ENCODE measurements at places on chromosomes 7 and 10.

DNA sequence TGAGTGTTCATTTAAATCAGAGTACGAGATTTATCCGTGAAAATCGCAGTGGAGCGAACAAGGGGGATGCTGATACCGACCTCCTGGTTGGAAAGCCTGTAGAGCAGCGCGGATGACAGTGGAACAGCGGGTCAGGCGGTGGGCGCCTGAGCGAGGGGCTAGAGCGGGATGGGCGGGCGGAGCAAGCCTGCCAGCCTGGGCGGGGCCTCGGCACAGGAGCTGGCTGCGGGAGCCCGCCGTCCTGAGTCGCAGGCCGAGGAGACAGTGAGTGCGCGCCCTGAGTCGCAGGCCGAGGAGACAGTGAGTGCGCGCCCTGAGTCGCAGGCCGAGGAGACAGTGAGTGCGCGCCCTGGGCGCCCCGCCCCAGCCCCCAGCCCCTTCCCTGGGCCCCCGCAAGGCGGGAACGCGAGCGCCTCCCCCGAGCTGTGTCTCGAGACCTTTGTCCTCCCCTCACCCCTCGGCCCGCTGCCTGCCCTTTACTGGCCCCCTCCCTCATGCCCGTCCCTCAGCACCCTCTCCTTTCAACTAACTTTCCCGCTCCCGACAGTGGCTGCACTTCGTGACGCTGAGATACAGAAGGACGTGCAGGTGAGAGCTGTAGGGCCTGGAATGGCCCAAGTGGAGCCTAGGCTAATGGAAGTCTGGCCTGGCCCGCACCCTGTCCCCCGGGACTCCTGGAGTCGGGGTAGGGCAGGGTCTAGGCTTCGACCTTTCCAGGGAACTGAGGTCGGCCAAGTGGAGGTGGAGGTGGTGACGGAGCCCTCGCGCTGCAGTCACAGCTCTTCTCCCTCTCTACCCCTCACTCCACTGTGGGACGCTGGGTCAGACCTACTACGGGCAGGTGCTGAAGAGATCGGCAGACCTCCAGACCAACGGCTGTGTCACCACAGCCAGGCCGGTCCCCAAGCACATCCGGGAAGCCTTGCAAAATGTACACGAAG lies at the start of gene AS3MT:
AS3MT (plus strand) TSS at position 213 of the 941 bp plus-strand sequence; CDS start at position 336, 123 bp downstream.
- no peak for DNase-seq

GRCh38 chr7:131338173-131338572 lies 10.5 kb downstream of the MKLN1 start:
- no peak for DNase-seq

GRCh38 chr10:85864173-85864549 lies 502.4 kb downstream of the GRID1 start:
- DNase-seq: peak; percentile 68

DNA sequence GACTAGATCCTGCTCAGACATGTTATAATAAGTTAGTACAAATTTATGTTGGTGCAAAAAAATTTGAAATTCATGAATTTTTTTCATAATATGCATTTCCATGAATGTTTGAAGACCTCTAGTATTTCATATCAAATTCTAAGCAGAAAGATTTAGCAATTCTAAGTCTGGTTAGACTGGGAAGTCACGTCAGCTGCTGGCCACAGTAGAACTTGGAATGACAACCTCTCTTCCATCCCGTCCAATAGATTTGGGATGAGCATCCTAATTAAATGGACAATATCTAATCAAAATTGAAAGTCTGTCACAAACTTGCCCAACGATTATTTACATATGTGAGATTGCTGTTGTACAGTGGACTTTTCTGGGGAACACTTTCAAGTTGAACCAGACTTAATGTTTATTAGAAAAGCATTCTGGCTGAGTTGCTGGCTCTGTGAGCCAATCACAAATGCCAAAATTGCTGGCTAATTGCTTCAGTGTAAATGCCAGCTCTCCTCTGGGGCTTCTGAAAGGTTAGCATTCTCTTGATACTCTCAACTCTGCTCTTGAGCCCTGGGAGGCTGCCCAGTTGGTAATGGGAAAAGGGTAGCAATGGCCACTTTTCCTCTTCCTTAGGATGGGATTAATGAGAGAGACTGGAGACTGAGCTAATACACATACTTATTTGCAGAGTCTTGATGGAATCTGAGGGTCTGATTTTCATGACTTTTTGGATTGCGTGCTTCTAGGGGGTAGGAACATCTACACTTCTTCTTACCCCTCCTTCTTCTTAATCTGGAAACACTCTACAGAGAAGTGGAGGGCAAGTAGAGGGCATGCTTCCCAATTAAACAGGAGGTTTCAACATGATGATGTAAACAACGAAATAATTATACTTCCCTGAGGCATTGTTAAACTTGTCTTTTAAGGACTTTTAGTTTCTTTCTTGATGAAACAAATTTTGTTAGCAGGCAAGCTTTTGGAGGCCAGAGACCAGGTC lies 253.5 kb downstream of the BAMBI start:
- DNase-seq: no peak

GRCh38 chr10:113732966-113733365 lies 18.5 kb upstream of the PLEKHS1 start:
- DNase-seq: no peak

GRCh38 chr7:103988468-103989199 lies 824 bp downstream of the RELN start:
- no peak for DNase-seq

- no peak for DNase-seq
These were observed 40.9 kb upstream of the ATOH7 start for GRCh38 chr10:68272833-68273232.

DNA sequence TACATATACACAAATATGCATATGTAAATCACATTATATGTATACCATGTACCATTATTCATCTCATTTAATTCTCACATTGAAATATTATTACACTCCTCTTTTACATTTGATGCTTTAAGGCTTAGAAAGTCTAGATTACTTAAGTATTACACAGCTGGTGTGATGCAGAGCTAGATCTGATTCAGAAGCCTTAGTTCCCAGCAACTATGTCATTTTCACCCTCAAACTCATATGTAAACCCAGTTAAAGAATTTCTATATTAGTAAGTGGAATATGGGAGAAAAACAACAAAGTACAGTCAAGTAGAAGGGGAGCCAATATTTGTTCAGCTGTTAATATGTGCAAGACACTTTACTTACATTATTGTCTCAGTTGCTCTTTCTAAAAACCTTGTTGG lies 74.3 kb upstream of the CSTF2T start:
- DNase-seq: no peak

GRCh38 chr10:92678206-92678605 lies 11.5 kb upstream of the HHEX start:
- no peak for DNase-seq

GRCh38 chr10:18607503-18608378 lies 43.6 kb downstream of the NSUN6 start:
- DNase-seq: peak; percentile 17

GRCh38 chr10:132248455-132249225 lies 59.1 kb downstream of the STK32C start:
- no peak for DNase-seq

DNA sequence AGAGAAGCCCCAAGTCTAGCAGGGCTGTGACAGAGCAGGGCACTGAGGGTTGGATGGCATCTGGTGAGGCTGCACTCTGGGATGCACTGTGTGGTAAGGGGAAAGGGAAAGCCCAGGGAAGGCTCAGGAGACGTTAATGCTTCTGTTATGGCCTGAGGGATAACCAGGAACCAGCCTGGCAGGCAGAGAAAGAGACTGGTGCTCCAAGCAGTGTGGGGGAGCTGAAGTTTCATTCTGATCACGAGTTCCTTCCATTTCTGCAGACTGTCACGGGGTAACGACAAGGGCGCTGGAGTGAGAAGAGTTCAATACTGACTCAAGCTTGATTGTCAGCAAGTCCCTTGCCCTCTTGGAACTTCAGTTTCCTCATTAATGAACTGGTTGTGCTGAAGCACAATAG lies 730.9 kb downstream of the GRID1 start:
- DNase-seq: no peak

GRCh38 chr7:12609561-12609960 lies 39.0 kb downstream of the SCIN start:
- DNase-seq: no peak

- DNase-seq: peak; percentile 80
These were observed at the start of gene LRRN3 for GRCh38 chr7:111090846-111091245. TSS of gene LRRN3 (plus strand) at chr7:111091127. CDS start at chr7:111122773, 31,646 bp downstream.

GRCh38 chr10:97759158-97759887 lies 12.5 kb downstream of the SFRP5 start:
- DNase-seq: no peak

GRCh38 chr7:16609842-16610450 lies 35.6 kb downstream of the ANKMY2 start:
- no peak for DNase-seq

DNA sequence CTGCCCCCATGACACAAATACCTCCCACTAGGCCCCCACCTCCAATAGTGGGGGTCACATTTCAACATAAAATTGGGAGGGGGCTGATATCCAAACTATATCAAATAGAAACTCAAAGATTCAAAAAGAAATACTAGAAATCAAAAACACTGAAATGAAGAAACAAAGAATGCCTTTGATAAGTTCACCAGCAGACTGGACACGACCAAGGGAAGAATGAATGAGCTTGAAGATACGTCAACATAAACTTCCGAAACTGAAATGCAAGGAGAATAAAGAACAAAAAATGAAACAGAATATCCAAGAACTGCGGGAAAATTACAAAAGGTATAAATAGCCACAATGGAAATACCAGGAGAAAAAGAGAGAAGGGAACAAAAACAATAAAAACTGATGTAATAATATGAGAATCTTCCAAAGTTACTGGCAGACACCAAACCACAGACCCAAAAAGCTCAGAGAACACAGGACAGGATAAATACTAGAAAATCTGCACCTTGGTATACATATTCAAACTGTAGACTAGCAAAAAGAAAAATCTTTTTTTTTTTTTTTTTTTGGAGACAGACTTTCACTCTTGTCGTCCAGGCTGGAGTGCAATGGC lies 49.5 kb downstream of the BRI3 start:
- no peak for DNase-seq

DNA sequence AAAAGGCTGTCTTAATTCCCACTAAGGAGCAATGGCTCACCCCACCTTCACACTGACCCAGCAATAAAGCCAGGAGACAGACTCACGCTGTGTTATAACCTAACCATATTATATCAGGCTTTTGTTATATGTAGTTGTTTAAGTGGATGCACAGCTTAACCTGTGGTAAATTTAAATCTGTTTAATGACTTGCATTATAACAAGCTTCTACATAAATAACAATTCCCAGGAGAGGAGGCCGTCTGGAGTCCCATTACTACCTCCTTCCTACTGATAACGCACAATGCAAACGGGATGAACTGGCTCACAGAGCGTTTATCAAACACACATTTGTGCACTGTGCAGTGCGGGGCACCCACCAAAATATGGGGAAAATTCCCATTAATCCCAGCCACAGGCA lies 102.1 kb upstream of the MGMT start:
- DNase-seq: no peak

DNA sequence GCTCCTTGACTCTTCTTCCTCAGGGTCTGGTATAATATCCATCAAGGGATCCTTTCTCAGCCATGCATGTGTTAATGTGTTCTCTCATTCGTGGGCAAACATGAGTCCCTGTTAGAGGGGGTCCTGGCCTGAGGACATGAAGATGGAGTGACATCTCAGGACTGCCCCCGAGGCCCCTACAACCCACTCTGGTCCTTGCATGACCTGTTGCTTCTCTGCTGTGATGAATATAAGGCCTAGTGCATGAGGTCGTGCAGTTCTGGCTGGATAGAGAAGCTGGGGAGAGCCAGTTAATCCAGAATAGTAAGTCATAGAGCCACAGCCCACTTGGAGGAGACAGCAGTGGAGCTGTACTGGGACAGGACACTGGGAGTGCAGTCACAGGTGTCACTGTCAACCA lies 4.6 kb upstream of the VWC2 start:
- no peak for DNase-seq

GRCh38 chr10:3009341-3009740 lies 58.0 kb upstream of the PFKP start:
- no peak for DNase-seq

DNA sequence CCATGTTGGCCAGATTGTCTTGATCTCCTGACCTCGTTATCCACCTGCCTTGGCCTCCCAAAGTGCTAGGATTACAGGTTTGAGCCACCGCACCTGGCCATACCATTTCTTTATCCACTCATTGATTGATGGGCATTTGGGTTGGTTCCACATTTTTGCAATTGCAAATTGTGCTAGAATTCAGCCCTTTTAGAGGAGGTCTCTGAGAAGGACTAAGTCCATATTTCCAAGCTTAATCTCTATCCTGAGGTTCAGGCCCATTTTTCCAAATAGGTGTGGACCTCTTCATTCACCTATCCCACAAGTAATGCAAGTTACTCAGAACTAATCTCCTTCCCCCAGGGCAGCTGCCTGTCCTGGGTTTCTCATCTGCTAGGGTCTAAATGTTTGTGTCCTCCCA lies 9.7 kb upstream of the OPTN start:
- DNase-seq: no peak

GRCh38 chr7:32892521-32893206 lies 1.1 kb upstream of the KBTBD2 start:
- DNase-seq: no peak

- DNase-seq: no peak
These were observed 55.3 kb downstream of the CH25H start for GRCh38 chr10:89151857-89152256.

- no peak for DNase-seq
These were observed 1.1 kb downstream of the EGFR start for GRCh38 chr7:55019691-55020465.

GRCh38 chr7:84175461-84175860 lies 19.1 kb downstream of the SEMA3A start:
- no peak for DNase-seq

DNA sequence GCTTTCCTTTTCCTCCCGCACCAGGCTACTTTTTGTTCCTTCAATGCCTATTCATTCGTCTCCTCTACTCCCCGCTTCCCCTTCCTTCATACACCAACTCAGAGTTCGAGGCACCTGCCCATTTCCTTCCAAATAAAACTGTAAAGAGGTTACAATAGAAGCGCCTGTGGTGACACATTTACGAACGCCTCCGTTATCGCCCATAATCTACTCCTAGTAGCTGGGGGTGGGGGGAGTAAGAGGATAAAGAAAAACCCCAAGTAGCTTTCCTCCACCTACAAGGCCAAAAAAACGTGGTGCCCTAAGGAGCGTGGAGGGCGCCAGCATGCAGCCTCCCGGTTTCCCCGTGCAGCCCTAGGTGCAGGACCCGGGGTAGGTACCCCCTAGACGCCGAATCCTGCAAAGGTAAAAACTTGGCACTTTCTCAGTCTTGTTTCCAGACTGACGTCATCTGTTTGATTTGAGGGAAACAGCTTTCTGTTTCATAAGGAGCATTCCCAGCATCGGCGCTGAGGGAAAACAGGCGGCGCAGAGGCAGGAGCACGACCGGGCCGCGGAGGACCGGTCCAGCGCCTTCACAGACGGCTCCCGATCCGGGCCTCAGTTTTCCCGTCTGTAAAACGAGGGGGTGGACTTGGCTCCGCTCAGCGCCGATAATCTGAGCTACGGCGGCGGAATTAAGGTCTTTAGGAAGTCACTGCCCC lies 922 bp downstream of the PPA1 start:
- DNase-seq: no peak

GRCh38 chr10:108849688-108850087 lies 1073.6 kb downstream of the XPNPEP1 start:
- no peak for DNase-seq

DNA sequence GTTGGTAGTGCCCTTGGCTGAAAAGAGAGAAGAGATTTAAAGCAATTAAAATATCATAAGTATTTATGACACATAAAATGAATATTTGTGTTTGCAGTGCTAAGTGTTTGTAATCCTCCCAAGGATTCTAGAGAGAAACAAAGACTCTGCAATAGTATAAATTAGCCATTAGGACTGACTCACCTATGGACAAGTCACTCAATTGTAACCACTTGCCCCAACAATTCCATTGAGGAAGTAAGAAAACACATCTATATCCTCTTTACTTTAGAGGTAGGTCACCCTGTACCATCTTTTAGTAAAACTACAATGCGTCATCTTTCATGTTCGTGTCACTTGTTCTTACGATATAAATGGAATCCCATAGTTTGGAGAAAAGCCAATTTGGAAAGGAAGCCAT lies 85.7 kb upstream of the INHBA start:
- DNase-seq: no peak
